ENCODE measurements at places on chromosomes 2 and 18. TPM values are rescaled to one million over a fixed set of nuclear protein-coding genes. Genes with fewer than 3 reads are reported as not detected.

GRCh38 chr2:96258166-96259022 is 7.4 kb downstream of the TMEM127 start:
- no peak for DNase-seq

DNA sequence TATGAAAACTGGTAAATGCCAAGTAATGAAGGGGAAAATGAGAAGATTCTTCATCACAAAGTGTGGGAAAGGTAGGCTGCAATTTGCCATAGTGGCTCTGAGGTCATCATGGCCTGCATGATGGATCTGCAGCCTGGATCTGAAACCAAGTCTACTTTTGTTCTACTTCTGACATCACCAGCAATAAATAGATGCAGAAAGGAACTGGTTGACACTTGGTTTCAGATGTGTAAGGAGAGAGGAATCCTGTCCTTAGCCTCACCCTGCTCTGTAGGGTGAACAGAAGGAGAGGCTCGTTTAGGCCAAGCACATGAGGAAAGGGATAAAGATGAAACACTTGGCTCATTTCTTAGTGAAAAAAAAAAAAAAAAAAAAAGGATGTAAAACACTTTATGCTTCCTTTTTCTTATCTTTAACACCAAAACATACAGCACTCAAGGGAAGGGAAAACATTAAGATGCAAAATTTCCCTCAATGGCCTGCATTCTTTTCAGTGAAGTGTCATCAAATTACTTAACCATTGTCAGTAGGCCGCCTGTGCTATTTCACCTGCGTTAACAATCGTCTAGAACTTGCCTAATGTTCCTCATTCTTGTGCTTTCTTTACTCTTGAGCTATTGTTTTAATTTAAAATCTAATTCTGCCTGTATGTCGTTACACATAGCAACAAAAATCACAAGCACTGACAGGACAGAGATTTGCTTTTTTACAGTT is 3.9 kb downstream of the NEB start:
- no peak for DNase-seq

- DNase-seq: peak; percentile 48
These were observed 56.8 kb downstream of the BIN1 start for GRCh38 chr2:127049927-127050802.

LCT gene
- 0.53 TPM for total RNA-seq

SMIM21 gene
- total RNA-seq: not detected

IL1RL1 gene
- 10.7 TPM for total RNA-seq

COBLL1 gene
- total RNA-seq: 0.11 TPM

- peak; percentile 19 for DNase-seq
These were observed 799.7 kb upstream of the ACVR2A start for GRCh38 chr2:147045113-147045512.

- DNase-seq: no peak
These were observed 53.0 kb downstream of the RAB27B start for GRCh38 chr18:54881229-54881768.

SKOR2 gene
- total RNA-seq: not detected

GRCh38 chr2:16623564-16624435 is 41.8 kb downstream of the CYRIA start:
- no peak for DNase-seq

MYL12B gene
- 243 TPM for total RNA-seq
